NCI-H526 (cell line): ENCODE measurements at places on chromosomes 4 and X.

GRCh38 chrX:109774706-109775105 is 41.6 kb upstream of the ACSL4 start:
- DNase-seq = no peak

GRCh38 chr4:154506253-154506652 is 14.7 kb upstream of the DCHS2 start:
- peak; percentile 51 for DNase-seq

DNA sequence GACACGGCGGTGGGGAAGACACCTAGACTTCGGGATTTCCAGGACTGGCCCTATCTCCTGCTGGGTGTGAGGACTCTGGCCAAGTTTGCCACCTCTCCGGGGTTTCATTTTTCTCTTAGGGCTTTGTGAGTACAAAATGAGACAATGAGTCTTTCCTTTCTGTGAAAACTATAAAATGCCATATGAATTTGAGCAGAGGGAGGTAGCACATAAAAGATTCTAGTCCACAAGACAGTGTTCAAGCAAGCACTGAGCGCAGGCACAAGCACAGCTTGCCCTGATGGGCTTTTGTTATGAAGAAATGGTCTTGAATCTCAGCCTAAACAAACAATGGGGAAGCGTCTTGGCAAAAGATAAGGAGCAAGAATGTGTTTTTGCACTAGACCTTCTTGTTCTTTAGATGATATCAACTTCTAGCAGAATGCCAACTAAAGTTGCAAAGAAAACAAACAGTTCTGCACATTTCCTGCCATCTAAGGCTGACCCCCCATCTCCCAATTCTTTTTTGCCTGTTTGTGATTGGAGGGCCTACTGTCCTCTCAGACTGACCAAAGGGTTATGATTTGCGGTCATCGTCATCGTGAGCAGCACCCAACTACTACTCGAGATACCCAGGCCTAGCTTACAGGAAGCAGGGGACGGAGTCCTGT is 73.0 kb upstream of the ZNF518B start:
- no peak for DNase-seq

DNA sequence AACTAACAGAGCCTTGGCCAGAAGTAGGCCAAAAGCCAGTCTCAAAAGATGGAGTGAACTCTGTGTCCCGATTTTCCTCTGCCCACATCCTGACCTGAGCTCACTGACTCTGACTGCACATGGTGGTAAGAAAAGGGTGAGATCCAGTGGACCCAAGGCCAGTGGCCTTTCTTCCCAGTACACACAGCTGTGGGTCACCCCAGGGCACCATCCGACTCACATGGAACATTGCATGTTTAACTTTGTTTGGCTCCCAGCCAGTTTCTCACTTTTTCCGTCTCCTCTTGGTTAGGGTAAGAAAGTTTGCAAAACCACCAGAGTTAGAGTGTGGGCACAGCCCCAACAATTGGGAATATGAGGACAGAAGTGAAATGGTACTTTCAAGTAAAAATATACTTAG is 69.8 kb downstream of the GAB1 start:
- no peak for DNase-seq

- no peak for DNase-seq
Observed at GRCh38 chrX:7343181-7343580, 195.2 kb upstream of the PUDP start.

DNA sequence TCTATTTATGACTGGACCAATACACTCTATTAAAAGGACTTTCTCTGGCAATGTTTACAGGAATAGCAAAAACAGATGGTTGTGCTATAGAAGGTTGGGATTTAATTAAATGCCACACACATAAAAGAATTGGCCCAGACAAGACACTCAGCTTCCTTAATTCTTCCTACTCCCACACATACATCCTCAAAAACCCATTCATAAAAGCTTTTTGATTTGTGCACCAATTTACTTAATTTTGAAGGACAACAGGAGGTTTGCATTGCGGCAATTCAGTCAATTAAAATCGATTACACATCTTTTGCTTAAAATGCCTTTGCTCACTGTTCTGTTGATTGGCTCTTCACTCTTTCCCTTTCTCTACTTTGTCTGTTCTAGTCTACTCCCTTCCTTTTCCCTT is 317.1 kb downstream of the CBLL2 start:
- DNase-seq = no peak

- no peak for DNase-seq
Observed at GRCh38 chr4:124534131-124534530, 178.4 kb downstream of the ANKRD50 start.

DNA sequence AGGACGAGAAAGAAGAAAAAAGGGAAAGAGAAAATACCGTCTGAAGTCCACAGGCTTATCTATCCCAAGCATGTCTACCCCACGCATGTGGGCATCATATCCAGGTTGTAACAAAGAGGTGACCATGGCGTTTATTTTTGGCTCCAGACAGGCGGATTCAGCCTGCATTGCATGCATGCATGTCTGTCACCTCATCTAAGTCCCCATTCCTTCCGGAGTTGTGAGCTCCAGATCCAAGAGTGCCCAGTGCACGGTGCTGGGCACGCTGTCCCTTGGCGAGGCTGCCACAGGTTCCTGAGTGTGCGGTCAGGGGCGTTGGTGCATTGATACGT is 905 bp upstream of the GALNTL6 start:
- no peak for DNase-seq

DNA sequence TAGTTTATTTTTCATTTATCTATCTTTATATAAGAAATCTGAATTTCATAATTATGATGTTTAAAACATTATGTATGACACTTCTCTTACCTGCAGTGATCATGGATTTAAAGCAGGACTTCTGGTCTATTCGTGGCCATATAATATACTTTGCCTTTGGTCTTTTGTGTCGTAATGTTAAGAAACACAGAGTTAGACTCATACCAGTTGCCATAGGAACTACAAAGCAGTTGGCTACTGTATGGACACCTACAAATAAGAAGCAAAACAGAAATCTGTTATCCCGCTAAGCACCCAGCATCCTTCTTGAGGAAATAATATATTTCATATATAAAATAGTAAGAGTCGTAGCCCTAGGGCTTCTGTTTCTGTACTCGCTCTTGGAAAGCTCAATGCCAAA is 4.3 kb downstream of the SEPSECS start:
- DNase-seq = no peak

GRCh38 chr4:178316211-178316610 is 874.0 kb upstream of the AGA start:
- DNase-seq = no peak

GRCh38 chr4:48334900-48335384 is 6.4 kb upstream of the SLAIN2 start:
- no peak for DNase-seq

GRCh38 chr4:122639181-122639580 is 18.3 kb upstream of the IL21 start:
- no peak for DNase-seq

DNA sequence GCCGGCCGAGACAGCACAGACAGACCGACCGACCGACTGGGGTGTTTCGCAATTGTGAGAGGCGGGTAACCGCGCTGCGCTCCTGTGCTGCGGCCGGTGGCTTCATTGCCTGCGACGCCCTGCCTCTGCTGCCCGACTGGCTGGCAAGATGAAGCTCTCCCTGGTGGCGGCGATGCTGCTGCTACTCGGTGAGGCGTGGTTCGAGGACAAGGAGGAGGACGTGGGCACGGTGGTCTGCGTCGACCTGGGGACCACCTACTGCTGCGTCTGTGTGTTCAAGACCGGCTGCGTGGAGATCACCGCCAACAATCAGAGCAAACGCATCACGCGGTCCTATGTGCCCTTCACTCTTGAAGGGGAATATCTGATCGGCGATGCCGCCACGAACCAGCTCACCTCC is 565.7 kb upstream of the SMIM31 start:
- no peak for DNase-seq

DNA sequence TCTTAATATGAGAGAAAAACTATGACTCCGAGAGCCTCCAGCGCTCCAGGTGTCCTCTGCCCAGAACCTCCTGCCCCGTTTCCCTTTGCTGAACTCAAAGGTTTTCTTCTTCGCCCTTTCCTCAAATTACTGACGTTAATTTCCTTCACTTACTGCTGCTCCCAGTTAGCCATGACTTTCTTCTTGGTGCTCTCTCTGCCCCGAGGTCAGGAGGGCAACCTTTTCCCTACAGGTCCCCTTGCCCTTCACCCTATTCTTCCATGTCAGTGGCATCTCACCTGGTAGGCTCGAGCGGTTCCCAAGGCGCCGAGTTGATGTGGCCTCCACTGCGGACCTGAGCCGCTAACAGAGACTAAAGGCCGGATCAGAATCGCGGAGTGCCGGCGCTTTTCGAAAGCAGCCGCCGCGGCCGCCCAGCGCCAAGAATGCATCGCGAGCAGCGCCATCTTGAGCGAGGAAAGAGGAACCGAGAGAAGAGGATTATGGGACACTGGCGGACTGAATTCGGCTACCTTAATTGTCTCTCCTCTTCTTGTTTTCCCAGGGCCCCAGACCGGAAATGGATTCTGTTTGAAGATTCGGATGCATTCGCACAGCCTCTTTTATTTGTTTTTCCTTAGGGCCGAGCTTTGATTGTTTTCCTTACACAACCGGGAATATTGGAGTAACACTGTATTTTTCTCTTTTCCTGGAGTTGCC is at the start of gene ABCB7:
Gene ABCB7 (minus strand): TSS at position 457 of the 699 bp plus-strand sequence. CDS start 11 bp downstream, at position 446.
- DNase-seq = peak; percentile 67

DNA sequence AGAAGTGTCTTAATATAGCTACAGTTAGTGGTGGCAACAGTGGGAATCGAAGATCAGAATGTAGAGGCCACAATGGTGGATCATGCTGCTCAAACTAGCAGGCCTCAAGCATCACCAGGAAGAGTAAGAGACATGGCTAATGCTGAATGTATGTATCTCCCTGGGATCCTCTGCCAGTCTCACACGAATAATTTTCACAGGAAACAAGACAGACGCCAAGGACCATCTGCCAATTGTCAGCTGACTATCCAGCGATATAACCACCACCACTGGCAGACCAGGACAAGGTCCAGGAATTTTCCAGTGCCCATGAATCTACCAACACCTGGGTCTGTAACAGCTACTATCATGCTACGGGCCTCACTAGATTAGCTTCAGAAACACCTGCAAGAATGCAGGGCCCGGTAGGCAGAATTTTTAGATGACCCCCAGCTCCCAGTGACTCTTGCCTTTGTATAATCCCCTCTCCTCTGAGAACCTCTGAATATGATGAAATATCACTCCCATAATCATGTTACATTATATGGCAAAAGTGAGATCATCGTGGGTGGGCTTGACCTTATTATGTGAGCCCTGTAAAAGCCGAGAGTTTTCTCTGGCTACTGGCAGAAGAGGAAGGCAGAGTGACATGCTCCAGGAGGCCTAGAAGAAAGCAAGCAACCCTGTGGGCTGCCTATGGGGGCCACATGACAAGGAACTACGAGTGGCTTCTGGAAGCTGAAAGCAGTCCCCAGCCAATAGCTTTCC is 429.8 kb downstream of the BCOR start:
- DNase-seq = no peak

GRCh38 chr4:52931243-52931642 is 69.1 kb downstream of the RASL11B start:
- DNase-seq = no peak

- DNase-seq = no peak
Observed at GRCh38 chr4:71132486-71132885, 139.0 kb downstream of the DCK start.

DNA sequence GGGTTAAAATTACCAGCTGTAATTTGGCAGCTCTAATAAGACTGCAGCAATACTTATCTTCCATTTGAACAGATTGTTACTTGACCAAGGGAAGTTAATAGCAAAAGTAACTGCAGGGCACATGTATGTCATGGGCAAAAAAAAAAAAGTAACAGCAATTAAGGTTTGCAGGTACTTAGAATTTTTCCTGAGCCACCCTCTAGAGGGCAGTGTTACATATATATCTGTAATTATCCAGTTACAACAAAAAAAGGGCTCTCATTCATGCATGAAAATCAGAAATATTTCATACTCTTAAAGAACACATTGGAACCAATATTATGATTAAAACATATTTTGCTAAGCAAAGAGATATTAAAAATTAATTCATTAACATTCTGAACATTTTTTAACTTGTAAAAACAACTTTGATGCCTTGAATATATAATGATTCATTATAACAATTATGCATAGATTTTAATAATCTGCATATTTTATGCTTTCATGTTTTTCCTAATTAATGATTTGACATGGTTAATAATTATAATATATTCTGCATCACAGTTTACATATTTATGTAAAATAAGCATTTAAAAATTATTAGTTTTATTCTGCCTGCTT is 25.1 kb downstream of the XIAP start:
- DNase-seq = peak; percentile 50

DNA sequence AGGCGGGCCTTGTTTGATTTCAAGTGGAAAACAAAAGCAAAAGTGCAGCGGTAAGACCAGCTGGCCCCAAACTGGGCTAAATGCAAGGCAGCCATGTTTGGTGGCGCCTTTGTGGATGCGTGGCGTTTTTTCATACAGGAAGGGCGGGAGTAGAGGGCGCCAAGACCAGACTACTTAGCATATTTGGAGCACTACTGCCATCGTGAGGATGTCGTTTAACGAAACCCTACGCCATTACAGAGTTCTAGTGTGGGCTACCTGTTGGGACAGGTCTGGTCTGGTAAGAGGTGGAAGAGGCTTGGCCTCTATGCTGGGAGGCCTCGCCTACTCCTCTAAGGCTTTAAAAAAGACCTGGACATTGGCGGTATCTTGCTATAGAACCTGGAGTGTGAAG is 230.7 kb upstream of the STK26 start:
- no peak for DNase-seq

DNA sequence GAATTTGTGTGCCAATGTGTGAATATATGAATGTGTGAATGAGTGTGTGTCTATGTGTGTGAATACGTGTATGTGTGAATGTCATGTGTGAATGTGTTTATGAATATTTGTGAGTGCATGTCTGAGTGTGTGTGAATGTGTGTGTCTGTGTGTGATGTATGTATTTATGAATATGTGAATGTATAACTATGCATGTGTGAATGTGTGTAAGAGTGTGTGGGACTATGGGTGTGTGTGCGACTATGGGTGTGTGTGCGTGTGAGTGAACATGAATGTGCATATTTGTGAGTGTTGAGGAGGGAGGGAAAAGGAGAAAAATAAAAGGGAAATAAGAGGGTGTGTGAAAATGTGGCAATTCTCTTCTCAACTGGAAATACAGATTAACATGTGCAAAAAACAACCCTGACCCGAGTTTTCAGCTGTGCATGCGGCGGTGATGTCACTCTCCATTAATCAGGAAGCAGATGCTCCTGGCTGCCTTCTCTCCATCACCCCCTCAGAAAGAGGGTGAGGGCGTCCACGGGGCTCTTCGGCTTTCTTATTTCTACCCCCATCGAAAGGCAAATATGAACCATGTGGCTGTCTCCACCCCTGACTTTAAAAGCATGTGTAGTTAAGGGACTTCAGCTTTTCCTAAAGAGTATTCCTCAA is 219.8 kb downstream of the MAML3 start:
- no peak for DNase-seq

DNA sequence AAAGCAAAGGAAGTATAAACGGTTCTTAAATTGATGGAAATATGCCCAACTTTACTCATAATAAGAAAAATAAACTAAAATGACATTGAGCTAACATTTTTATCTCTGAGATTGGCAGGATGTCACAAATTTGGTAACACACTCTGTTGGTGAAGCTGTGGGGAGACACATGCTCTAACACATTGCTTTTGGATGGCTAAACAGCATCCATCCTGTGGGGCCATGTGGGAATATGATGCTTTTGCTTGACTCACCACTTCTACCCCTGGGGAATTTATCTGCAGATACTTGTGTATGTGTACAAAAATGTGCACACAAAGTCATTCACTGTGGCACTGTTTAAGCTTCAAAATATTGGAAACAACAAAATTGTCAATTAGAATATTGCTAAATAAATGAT is 100.2 kb downstream of the ANAPC4 start:
- no peak for DNase-seq
